ENCODE measurements at places on chromosomes 3 and 15.

DNA sequence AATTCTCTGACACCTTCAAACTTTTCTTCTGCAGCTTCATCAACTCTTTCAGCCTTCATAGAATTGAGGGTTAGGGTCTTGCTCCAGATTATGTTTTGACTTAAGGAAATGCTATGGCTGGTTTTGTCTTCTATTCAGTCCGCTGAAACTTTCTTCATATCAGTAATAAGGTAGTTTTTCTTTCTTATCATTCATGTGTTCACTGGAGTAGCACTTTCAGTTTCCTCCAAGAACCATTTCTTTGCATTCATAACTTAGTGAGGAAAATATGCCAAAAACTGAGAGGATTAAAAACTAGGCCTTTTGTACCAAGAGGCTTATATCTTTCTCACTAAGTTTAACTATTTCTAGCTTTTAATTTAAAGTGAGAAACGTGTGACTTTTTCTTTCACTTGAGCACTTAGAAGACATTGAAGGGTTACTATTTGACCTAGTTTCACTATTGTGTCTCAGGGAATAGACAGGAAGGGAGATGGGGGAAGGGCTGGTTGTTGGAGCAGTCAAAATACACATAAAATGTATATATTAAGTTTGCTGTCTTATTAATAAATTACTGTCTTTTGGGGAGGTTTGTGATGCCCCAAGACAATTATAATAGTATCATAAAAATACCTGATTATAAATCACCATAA is 1110.1 kb downstream of the TBL1XR1 start:
- no peak for DNase-seq

DNA sequence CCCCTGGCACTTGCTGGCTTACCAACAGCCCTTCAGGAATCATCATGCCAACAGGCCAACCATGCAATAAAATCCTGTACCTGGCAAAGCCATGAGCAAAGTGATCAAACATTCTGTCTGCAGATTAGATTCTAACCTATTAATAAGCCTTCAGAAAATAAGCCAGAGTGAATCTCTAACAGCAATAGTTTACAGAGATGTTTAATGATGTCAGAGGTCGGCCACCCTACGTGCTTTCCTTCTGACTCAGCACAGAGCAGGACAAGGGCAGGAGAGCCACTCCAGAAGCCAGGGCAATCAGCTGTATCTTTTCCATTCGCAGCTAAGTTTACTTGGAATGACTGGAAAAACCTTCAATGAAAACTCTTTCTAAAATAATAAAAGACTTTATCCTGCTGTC is 13.1 kb downstream of the COL8A1 start:
- DNase-seq, result no peak

DNA sequence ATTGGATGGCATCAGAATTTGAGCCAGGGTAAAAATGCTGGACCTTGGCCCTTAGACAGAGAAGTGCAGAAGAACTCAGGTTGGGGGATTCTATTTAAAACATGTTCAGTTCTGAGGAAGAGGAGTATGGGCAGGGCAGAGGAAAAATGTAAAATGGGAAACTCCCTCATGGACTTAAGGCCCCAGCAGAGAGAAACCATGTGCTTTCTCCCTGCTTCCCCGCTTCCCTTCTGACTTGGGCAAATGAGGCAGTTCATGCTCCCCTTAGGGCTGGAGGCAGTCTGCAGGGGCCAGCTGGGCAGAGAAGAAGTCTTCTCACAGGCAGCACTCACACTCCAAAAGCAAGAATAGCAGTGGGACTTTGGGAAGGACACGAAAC is 9.9 kb upstream of the NUDT16 start:
- DNase-seq, result no peak

GRCh38 chr15:97162805-97163495 is 797.6 kb upstream of the ARRDC4 start:
- no peak for DNase-seq

GRCh38 chr3:157119369-157119951 is 40.5 kb downstream of the CCNL1 start:
- no peak for DNase-seq

DNA sequence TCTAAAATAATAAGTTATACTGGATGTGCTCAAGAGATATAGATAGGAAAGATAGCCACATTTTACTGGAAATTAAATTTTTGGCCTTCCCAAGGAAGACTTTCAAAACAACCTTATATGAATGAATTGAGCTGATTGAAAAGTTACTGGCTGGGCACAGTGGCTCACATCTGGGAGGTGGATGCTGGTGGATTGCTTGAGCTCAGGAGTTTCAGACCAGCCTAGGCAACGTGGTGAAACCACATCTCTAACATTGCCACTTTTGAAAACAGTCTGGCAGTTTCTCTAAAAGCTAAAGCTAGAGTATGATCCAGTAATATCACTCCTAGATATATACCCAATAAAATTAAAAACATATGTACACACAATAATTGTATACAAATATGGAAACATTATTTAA is 231.4 kb upstream of the POU1F1 start:
- no peak for DNase-seq

GRCh38 chr15:75776065-75776423 is 63.4 kb upstream of the CSPG4 start:
- DNase-seq, result no peak

Measured in D341Med (cell line).